Stromal cell of bone marrow (primary cell): ENCODE measurements at places on chromosomes 3 and 15.

GRCh38 chr15:93035953-93036810, 52.8 kb downstream of the RGMA start:
- DNase-seq, result no peak

GRCh38 chr3:184117636-184118035, 17.5 kb upstream of the EIF2B5 start:
- DNase-seq, result no peak

DNA sequence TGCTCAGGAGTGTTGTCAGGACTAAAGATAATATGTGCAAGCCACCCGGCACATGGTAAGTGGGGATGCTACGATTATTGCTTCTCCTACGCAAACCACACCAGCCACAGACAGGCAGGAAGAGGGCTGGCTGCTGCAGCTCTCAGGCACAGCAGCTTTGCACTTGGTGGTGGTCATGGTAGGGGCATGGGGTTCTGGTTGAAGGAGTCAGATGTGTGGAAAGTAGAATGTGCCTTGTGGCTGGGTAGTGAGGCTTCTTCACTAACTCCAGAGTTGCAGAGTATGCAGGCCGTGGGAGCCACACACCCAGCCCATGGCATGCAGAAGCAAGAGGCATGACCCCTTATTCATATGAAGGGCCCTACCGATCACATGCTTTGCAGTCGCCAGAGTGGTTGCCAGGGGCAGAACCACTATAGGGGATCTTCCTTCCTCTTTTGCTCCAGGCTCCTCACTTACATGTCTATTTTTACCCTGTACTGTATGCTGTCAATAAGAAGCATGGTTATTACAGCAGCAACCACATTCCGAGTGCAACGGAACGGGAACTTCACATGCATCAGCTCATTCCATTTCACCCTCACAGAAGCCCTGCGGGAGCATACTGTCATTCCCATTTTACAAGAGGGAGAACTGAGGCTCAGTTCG, 59.2 kb upstream of the HERC1 start:
- no peak for DNase-seq

GRCh38 chr3:87621667-87622066, 345.3 kb upstream of the POU1F1 start:
- no peak for DNase-seq

DNA sequence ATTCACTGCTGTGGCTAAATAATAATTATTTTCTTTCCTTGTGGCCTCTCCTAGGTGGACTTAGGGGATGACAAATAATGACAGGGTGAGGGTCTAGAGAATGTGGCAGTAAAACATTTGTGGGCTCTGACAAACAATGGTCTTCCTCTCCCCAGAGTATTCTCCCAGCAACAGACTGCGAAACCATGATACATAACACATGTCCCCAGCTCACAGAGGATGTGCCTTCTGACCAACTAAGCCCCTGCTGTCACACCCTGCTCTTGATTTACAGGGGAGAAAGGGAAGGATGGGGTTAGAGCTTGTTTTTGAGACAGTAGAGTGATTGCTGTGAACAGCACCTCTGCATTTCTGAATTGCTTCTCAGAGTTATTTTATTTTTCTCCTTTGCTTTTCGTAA, 116.6 kb upstream of the CTDSPL start:
- DNase-seq, result no peak

DNA sequence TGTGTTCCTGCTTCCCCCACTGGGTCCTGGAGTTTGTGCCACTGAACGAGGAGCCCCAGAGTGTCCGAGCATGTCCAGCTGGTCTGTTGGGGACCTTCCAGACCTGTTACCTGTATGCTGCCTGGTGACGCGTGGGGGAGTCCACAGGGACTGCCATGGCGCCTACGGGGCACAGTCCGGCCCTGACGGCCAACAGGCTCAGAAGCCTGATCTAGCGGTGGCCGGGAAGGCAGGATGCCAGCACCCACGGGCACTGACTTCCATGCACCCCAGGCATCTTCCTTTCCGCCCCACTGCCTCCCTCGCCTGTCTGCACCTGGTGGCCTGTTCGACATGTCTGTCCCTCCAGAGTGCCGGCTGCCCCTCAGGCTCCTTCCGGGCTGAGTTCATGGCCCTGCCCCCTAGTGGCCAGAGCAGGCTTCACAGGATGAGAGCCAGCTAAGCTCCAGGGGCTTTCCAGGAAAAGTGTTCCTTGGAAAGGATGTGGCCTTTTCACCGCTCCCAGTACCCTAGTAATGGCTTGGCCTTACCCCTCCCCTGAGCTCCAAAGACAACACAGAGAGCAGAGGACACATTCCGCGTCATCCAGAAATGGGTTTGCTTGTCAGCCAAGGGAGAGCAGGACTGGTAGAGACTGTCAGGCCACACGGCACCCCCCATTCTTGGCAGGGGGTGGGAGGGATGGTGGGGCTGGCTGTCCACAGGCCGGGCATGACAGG, 35.7 kb downstream of the NGRN start:
- DNase-seq, result no peak

DNA sequence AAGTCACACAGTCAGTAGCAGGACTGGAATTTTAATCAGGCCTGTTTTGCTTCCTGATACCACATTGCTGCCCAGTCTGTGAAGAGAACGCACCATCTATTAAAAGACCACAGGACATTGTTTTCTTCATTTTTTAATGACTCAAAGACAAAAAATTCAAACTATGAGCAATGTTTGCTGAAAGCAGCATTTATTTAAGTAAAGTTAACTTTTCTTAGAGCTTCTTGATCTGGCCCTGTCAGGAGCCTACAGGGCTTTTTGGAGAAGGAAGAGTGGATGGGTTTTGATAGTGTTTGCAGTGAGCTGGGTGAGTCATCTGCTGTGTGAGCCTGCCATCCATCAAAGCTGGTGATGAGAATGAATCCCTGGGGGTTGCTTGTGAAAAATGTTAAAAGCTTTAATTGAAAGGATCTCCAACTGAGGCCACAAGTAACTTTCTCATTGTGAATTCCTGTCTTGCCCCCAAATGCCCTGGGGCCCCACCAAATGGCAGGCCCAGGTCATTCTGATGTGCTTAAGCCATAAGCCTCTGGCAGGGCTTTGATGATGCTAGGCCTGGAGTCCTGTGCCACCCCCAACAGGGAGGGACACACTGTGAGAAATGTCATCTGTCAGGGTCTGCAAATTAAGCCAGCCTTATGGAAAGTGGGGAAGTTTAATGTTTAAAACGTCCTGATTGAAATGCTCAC, 136.2 kb upstream of the PFN2 start:
- peak; percentile 86 for DNase-seq

DNA sequence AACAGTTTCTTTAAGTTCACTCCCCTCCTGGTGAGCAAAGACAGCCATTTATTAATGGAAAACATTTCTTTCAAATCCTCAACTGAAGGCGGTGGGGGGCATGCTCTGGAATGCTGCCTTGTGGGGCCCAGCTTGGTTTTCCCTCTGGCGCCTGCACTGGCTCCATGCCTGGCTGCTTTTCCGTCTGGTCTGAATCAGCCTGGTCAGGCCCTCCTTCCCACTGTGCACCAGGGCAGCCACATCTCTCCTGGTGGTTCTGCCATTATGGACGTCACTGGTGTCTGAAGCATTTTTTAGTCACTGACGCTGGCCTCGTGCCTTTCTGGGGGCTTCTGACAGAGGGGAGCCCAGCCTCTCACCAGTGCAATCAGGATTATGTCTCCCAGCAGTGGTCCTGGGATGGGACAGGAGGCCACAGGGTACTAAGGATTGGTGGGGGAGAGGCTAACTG, 57.6 kb upstream of the APEH start:
- DNase-seq, result peak; percentile 43

DNA sequence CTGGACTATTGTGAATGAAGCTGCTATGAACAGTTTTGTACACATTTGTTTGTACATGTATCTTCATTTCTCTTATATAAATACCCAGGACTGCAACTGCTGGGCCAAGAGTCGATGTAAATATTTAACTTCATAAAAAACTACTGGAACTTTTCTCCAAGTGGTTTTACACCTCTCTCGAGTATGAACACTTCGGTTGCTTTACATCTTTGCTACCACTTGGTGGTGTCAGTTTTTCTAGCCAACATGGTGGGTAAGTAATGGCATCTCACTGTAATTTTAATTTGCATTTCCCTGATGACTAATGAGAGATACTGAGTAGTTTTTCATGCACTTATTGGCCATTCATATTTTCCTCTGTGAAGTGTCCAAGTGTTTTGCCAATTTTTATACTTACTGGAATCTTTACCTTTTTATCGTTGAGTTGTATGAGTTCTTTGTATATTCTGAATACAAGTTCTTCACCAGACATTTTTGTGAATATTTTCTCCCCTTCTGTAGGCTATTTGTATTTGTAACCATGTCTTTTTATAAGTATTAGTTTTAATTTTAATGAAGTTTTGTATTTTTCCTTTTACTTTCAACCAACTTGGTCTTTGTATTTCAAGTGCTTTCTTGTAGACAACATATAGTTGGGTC, 44.4 kb downstream of the PCOLCE2 start:
- DNase-seq, result peak; percentile 48
